IMR-90 (cell line): ENCODE measurements at places on chromosomes 6 and 20. TPM values are rescaled to one million over a fixed set of nuclear protein-coding genes. Genes with fewer than 3 reads are reported as not detected.

- DNase-seq: peak; percentile 91
Observed at GRCh38 chr20:63955827-63956663, at the start of gene UCKL1. UCKL1 (minus strand) TSS chr20:63956416; CDS start chr20:63956372, 44 bp downstream.

DNA sequence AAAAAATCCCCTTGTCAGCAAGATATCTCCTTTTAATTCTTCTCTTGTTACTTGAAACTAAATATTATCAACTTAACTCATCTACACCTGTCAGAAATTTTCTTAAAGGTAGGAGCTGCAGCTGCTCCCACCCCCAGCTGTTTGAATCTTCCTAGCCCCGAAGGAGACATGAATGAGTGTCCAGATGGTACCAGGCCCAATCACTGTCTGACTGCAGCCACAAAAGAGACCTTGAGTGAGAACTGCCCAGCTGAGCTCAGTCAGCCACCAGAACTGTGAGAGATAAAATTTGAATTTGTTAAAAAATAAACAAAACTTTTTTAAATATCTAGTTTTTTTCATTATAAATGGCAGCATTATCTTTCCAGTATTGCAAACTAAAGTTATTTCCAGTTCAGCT lies 84.7 kb downstream of the PRSS35 start:
- DNase-seq: no peak

DNA sequence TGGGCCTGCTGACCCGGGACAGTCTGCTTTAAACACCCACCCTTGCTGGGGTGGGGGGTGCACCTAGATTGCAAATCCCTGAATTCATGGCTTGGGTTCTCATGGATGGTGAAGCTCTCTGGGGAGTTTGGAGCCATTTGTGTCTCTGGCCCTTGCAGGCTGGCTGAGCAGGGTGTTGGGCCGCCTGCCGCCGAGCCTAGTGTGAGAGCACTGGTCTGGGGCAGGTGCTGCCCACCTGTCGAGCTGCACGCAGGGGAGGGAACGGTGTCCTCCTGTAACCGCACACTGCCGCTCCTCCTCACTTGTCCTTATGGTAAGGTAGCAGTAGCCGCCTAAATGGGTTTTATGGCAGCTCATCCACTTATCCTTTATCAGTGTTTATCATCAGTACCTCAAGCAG lies 143.9 kb downstream of the DTNBP1 start:
- no peak for DNase-seq

DNA sequence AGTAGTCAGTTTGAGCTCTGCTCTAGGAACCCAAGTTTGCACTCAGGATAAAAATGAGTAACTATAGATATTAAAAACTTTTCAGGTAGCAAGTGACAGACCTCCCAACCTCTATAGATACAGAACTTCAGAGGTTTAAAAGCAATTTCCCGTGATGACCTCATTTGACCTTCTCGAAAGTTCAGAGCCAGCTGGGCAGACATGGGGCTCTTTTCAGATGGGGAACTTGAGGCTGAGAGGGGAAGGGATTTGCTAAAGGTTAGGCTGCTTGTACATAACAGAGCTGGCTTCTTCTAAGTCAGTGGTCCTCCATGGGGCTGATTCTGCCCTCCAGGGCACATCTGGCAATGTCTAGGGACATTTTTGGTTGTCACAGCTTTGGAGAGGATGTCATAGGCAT lies 58.8 kb upstream of the ZNF831 start:
- DNase-seq: no peak

DNA sequence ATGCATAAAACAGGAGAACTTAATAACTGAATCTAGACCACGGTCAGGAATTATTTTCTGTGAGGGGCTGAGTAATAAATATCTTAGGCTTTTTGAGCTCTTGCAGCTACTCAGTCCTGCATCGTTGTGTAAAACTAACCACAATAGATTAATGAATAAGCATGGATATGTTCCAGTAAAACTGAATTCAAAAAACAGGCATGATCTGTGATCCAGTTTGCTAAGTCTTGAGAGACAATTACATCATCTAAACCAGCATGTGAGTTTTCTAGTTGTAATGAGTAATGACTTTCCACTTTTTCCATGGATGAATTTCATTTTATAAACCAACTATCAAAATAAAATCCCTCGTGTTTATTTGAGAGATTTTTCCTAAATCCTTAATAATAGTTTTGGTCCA lies 336.8 kb downstream of the RFPL4B start:
- DNase-seq: peak; percentile 95

DNA sequence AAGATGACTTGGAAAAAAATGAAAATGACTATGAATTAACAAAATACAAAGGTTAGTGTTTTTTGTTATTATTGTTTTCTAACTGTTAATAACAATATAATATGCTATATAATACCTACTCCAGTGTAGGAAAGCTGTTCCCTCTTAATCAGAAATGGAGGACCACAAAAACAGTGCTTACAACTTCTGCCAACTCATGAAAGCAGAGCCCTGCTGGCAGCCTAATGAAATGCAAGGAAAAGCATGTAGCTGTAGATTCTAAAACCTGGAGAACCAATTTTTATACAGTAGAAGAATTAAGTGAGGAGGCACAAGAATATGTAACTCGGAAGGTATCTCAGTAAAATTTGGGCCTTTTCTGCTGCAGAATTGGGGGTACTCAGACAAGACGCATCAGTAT lies 29.4 kb downstream of the PHIP start:
- peak; percentile 31 for DNase-seq

DNA sequence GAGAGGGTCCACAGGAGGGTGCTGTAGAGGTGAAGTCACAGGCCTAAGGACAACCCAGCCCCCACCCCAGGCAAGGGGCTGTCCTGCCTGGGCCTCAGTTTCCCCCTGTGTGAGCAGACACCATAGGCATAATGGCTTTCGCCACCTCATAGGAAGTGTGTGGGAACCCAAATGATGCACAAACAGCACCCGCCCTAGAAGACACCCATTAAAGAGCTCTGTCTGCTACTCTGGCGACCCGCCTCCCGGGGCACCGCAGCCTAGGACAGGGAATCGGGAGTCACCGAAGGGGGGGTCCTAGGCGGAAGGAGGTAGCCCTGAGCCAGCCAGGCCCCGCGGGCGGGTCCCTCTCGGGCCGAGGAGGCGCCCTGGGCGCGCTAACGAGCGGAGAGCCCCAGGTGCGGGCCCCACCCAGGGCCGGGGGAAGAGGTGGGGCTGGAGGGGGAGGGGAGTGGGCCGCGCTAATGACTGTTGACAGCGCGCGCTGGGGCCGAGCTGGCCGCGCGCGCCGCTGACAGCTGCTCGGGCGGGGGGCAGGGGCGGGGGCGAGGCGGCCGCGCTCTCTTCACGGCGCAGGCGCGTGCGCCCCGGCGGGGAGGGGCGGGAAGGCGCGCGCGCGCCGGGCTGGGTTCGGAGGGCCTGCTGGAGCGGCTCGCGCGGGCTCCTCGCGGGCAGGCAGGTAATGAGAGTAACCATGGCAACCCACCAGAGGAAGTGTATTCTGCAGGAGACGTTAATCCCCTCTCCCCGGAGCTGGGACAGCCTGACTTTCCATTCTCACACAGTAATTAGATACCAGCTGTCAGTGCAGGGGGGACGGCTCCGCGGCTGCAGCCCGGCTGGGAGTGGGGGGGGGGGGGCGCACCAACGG lies 48.9 kb downstream of the NOL4L start:
- DNase-seq: peak; percentile 6

DNA sequence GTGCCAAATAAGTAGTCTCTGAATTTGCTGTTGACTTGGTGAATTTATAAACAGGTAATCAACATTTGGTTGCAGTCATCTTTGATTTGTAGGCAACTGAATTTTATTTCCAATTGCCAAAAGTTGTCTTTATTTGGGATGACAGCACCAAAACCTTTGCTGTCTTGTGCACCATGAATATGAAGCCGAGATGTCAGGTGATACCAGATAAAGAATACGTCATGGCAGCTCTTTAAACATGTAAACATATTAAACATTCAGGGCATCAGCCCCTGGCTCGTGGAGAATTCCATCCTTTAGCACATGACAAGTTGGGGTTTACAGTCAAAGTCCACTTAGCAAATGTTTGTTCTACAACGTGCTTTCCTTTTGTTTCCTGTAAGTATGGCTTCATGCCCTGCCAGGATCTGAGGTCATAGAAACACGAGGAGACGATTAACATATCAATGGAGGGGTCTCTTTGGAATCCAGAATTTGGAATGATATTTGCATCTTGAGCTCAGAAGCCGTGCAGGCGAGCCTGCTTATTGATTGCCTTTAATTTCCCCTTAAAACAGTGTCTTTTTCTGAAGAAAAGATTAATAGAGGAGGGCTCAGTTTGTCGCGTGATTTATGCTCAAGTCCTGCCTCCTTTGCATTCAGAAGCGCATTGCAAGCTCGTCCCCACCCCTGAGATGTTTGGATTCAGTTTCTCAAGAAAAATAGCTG lies 170.2 kb upstream of the ZNF217 start:
- DNase-seq: peak; percentile 58

DNA sequence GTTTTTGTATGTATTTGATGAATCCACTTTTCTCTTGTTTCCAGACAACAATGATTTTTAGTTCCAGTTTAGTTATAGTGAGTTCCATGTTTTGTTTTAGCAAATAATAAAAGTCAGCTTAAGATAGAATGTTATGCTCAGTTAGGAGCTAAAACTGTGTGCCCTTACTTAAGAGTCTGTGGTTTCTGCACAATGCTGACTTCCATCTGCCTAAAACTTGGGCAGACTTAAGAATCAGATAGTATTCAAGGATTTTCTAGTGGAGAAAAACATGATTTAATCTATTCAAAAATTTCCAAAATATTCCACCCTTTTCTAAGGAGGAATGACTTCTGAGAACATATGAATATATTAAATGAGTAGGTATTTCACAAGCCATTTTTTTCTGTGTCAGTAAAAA lies 32.8 kb downstream of the LAMA4 start:
- no peak for DNase-seq

DNA sequence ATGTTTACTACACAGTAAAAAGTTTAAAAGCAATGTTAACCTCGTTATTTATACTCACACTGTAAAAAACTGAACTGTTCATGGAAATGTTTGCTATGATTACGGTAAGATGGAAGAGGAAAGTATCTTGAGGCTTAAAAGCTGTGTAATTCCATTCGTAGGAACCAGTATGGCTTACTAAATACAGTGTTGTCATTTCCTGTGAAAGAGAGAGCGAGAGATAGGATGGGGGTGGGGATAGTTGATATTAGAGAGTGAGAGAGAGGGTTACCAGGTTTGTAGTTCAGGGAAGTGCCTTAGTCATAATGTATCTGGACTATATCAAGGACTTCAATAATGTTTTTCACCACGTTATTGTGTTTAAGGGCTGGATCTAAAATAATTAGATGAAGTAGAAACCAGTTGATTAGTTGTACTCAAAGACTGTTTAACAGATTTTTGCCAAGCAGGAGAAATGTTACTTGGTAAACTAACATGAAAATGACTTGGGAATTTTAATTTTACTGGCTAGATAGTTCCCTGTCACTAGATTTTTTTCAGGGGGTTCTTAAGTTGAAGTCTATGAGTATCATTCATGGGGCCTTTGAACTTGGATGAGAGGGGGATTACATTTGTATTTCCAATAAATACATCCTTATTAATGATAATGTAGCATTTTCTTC lies 30.4 kb downstream of the AFDN start:
- peak; percentile 71 for DNase-seq

- no peak for DNase-seq
Observed at GRCh38 chr20:35284992-35285805, 627 bp upstream of the EIF6 start.

DNA sequence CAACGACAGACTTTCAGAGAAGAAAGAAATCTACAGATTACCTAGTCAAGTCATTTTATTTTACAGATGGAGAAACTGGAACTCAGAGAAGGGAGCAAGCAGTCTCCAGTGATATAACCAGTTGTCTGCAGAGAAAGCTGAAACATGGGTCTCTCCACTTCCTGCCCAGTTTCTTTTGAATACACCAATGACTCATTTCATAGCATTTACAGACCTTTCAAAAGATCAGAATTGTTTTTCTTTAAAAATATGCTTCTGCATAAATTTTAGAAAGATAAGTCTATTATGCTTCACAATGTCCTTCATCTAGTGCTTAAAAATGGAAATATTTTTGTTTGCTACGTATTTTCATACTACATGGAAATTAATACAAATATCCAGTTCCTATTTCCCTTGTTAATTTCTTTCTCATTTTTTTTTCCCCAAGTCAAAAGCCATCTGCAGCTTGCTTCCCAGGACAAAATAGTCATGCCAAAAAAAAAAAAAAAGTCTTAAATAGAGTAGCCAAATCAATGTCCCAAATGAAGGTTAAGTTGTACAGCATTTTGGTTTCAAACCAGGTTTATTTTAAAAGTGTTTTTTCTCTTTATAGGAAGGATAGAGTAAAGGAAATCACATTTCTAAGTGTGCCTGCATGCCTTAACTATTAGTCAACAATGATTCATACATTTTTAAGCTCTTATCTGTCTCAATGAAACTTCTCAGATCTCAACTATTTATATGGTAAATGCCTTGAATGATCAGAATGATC lies 36.9 kb downstream of the ARHGAP18 start:
- peak; percentile 87 for DNase-seq

DNA sequence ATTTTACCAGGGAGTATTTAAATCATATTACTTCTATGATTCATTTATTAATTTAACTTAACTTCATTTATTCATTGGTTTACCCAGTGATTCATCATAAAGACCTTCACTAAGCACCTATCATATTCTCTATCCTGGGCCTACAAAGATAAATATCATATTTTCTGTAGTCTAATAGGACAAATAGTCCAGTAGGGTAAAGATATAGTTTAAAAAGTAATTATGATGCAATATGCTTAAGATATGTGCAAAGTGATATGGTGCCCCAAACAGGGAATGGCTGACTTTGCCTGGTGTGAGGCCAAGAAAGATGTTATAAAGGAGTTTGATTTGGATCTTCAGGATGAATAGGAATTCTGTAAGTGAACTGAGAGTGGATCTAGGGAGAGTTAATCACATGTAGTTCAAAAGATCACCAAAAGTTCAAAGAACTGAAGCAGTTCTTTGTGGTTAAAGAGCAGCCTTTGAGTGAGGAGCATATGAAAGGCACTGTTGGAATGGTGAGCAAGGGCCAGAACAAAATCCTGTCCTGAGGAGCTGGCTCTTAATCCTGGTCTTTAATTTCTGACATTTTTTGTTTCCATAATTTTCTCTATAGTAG lies 45.5 kb downstream of the MLIP start:
- no peak for DNase-seq

GRCh38 chr6:151704383-151704782 lies 103.1 kb upstream of the ESR1 start:
- no peak for DNase-seq

DNA sequence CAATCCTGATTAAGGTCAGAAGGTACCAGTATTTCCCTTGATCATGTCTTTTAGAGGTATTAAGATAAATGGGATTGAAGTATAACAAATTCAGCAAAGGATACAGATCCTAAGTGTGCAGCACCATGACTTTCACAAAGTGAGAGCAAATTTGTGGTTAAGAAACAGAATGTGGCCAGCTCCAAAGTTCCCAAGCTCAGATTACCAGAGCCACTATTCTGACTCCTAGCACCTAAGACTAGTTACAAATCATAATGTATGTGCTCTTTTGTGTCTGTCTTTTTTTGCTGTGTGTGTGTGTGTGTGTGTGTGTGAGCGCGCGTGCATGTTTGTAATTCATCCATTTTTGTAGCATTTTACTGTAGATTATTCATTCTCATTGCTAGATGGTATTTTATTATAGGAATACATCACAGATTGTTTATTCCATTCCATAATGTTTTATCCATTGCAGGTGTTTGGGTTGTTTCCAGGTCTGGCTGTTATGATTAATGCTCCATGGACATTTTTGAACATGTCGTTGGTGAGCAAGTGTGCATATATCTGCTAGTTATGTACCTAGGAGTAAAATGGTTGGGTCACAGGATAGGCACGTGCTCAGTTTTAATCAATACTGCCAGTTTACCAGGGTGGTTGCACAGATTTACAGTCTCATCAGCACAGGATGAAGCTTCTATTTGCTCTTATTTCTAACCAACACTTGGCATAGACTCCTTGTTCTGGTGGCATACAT lies 314.0 kb upstream of the JAG1 start:
- peak; percentile 41 for DNase-seq

Gene PRL
- total RNA-seq: not detected in 2 replicates

Gene CNR1
- not detected in 2 replicates for total RNA-seq

Gene PRSS35
- total RNA-seq: 5.2 and 6.7 TPM in 2 replicates

Gene CTCFL
- total RNA-seq: not detected in 2 replicates
